ENCODE measurements at places on chromosomes 5 and 9.

- no peak for DNase-seq
Observed at GRCh38 chr5:107869438-107870115, 198.8 kb upstream of the EFNA5 start.

DNA sequence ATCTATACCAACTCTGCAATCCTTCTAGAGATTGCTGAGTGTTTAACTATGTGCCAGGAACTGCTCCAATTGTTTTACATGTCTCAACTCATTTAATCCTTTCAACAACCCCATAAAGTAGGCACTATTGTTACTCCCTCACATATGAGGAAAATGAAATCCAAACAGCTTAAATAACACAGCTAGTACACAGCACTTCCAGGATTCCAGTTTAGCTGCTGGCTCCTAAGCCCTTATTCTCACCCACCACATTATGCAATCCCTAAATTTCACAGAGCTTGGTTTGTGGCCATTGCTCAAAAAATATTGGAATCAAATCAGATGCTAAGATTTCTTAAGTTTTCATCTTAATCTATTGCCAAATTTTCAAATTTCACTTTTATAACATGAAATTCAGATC is 84.9 kb downstream of the PRELID2 start:
- DNase-seq, result no peak

DNA sequence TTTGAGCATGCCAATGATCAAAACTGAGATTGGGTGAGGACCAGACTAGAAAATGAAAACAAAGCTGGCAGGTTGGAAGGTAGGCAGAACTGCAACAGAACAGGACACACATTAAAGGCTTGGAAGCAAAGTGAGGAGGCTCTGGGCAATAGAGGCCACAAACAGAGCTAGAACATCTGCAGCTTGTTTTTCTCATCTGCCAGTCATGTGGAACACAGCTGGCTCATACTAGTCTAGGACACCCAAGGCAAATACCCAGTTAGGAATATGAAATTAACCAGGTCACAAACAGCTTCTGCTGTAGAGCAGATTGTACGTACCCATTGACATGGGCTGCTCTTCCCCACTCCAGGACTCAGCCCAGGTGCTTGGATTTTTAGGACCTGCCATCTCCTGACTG is 61.7 kb downstream of the SPEF2 start:
- DNase-seq, result no peak

DNA sequence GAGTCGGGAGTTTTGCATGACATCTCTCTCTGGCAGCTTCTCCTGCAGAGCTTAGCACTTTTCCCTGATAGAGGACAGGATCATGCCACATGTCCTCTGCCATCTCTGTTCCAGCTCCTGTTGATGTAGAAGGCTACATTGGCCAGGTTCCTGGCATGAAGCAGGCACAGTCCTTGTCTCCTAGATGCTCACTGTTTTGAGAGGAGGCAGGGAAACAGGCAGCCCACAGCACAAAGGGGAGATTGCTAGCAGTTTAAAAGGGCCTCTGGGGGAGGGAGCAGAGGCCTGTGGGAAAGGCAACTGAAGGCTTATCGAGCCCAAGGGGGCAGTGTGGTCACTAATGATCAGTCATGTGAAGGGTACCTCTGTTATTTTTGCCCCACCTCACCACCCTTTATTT is 10.7 kb downstream of the ARHGAP26 start:
- no peak for DNase-seq

DNA sequence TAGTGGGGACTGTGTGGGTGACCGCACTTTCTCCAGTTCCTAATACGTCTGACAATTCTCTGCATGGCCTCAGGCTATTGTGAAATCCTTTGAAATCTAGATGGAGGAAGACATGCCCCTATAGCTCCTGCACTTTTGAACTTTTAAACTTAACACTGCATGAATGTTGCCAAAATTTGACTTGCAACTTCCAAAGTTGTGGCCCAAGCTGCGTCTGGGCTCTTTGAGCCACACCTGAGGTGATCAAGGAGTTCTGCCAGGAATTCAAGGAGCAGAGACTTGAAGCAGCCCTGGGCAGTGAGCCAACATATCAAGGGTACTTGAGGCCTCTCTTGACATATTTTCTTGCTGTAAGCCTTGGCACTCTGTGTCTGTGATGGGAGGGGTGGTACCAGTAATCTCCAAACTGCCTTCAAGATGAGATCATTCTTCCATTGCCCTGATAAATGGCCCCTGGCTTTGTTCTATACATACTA is 1336.1 kb upstream of the CDH9 start:
- no peak for DNase-seq

- no peak for DNase-seq
Observed at GRCh38 chr5:63245271-63245670, 666.7 kb downstream of the LRRC70 start.
